ENCODE measurements at places on chromosomes 6 and 20. TPM values are rescaled to one million over a fixed set of nuclear protein-coding genes. Genes with fewer than 3 reads are reported as not detected.

BEND6 gene
- total RNA-seq = 0.32 TPM

SNAI1 gene
- 1.9 TPM for total RNA-seq

EYA4 gene
- 2.6 TPM for total RNA-seq

GATA5 gene
- total RNA-seq = 1.8 TPM

SMPDL3A gene
- 17.9 TPM for total RNA-seq

NCR2 gene
- not detected for total RNA-seq

SLC35F1 gene
- total RNA-seq = 0.30 TPM

DEF6 gene
- 21.5 TPM for total RNA-seq

DNA sequence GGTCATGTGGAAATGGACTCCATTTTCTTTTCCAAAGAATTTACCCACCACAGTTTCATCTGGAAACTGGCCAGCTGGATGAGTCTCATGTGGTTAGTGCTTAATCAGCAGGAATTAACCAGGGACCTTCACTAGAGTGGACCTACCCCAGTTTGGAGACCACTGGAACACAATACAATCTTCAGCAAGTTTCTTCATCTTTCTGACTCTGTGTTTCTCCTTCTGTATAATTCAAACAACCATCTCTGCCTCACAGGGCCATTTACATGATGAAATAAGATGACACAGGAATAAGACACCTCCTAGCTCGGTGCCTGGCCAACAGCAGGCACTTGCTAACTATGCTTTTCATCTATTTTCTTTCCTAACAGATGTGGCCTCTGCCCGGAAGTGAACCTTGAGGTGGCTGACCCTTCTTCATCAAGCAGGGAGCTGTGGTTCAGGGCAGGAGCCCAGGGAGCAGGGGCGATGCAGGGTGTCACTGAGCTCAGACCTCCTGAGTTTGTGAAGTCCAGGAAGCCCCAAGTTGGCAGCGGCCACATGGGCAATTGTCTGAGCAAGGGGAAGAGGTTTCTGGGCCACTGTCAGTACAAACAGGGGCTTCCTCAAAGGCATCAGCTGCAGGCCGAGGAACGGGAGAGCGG lies 98.8 kb downstream of the SOD2 start:
- H3K27ac ChIP-seq = no peak overlapping the region
- no peak overlapping the region for H3K4me3 ChIP-seq
- DNase-seq = no peak
- H3K36me3 ChIP-seq = no peaks in the 10 kb centered on the region
- H3K27me3 ChIP-seq = no peaks in the 10 kb centered on the region

- no peak overlapping the region for H3K27ac ChIP-seq
- H3K4me3 ChIP-seq = no peak overlapping the region
- no peaks in the 10 kb centered on the region for H3K4me1 ChIP-seq
- H3K27me3 ChIP-seq = no peaks in the 10 kb centered on the region
Observed at GRCh38 chr6:73339340-73339739, 14.7 kb downstream of the DPPA5 start.

- H3K4me1 ChIP-seq = no peaks in the 10 kb centered on the region
- DNase-seq = no peak
- H3K36me3 ChIP-seq = no peaks in the 10 kb centered on the region
- no peak overlapping the region for H3K27ac ChIP-seq
- H3K27me3 ChIP-seq = no peaks in the 10 kb centered on the region
Observed at GRCh38 chr20:45153147-45153546, 21.6 kb upstream of the PI3 start.

DNA sequence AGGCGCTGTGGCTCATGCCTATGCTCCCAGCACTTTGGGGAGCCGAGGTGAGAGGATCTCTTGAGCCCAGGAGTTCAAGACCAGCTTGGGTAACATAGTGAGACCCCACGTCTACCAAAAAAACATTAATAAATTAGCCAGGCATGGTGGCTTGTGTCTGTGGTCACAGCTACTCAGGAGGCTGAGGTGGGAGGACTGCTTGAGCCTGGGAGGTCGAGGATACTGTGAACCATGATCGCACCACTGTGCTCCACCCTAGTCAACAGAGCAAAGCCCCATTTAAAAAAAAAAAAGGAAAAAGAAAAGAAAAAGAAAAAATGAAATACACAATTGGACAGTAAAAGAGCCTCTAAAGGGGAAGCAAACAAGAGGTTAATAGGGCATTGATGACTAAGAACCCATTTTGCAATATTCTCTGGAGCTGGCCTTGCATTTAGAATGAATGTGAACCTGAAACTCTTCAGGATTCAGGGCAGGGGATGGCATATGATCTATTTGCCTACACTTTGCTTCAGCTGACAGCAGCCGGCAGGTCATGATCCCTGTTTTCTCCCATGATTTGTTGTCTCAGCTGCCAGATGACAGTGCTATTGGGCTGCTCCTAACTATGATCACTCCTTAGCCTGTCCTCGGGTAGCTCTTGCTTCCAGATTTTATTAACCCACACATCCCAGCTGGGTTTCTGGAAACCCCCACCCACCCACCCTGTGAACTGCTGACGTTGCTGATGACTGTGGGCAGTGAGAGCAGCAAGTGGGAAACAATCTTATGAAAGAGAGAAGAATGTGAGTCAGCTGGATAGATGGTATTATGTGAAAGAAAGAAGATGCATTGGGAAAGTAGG lies 83.8 kb upstream of the ELOVL5 start:
- H3K4me1 ChIP-seq = peaks cover 4% of the 10 kb centered on the region
- no peak for DNase-seq
- H3K36me3 ChIP-seq = no peaks in the 10 kb centered on the region
- no peak overlapping the region for H3K4me3 ChIP-seq
- H3K27me3 ChIP-seq = no peaks in the 10 kb centered on the region

DNA sequence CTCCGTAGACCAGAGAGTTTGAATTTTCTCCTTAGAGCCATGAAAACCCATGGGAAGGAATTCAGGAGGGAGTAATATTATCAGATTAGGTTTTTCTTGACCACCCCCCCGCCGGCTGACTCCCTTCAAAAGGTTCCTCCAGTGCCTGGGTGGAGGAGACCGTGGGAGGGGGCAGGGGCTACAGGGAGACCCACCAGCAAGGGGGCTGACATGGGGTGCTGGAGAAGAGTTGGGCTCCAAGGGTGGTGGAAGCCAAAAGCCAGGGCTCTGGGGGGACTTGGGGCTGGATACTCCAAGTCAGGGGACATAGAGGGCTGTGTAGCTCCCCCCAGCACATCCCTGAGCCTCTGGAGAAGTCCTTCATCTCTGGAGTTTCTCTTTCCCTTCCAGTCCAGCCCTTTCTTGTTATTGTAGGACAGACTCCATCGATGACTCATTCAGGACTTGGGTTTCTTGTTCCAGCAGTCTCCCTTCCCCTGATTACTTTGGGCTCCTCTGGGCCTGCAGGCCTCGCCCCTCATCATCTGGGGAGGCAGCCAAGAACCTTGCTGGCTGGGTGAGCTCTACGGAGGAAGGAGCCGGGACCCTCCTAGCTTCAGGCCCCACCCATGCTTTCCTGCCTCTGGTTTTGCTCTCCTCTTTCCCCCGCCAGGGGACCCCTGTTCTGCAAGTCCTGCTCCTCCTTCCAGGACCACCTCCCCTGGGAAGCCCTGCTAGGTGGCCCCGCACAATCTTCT lies 10.5 kb upstream of the KIAA1755 start:
- no peaks in the 10 kb centered on the region for H3K27me3 ChIP-seq
- no peak for DNase-seq
- peaks cover 5% of the 10 kb centered on the region for H3K4me1 ChIP-seq
- no peaks in the 10 kb centered on the region for H3K36me3 ChIP-seq
- no peak overlapping the region for H3K27ac ChIP-seq

GRCh38 chr20:23754731-23755130 lies 4.0 kb upstream of the CST1 start:
- H3K36me3 ChIP-seq = no peaks in the 10 kb centered on the region
- no peaks in the 10 kb centered on the region for H3K27me3 ChIP-seq
- no peaks in the 10 kb centered on the region for H3K4me1 ChIP-seq
- H3K27ac ChIP-seq = no peak overlapping the region
- H3K4me3 ChIP-seq = no peak overlapping the region
- DNase-seq = no peak

DNA sequence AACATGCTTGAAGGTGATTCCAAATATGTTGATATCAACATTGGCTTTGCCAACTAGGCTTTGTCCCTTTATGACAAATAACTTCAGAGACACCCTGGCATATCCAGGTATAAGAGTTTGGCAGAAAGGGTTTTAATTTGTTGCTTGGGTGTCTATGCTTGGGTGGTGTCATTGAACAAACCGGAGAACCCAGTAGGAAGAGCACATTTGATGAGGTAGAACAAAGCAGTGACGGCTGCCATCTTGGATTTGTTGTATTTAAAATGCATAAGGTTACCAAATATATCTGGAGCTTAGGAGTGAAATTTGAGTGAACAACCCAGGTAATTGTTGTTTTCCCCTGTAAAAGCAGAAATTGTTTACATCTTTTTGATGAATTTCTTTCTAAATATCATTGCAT lies 503.7 kb upstream of the JARID2 start:
- DNase-seq = no peak
- no peak overlapping the region for H3K27ac ChIP-seq
- H3K36me3 ChIP-seq = no peaks in the 10 kb centered on the region
- H3K27me3 ChIP-seq = no peaks in the 10 kb centered on the region

DNA sequence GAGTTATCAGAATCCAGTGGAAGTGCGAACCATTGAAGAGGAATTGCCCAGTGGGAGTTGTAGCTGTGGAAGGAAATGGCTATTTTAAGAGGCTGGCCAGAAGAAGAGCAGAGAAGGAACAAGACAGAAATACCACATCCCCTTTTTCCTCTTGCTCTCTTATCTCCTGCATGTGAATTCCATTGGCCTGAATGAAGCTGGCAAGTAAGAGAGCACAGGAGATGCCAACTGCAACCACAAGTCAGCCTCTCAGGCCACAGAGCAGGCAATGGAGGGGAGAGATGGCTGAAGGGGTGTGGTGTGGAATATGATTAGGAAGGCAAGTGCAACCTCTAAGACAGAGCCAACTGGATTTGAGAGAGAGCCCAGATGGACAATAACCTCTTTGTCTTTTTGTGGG lies 362.7 kb upstream of the IMPG1 start:
- no peak for DNase-seq
- no peaks in the 10 kb centered on the region for H3K4me1 ChIP-seq
- H3K27ac ChIP-seq = no peak overlapping the region
- no peaks in the 10 kb centered on the region for H3K27me3 ChIP-seq
- H3K36me3 ChIP-seq = no peaks in the 10 kb centered on the region
- no peak overlapping the region for H3K4me3 ChIP-seq

DNA sequence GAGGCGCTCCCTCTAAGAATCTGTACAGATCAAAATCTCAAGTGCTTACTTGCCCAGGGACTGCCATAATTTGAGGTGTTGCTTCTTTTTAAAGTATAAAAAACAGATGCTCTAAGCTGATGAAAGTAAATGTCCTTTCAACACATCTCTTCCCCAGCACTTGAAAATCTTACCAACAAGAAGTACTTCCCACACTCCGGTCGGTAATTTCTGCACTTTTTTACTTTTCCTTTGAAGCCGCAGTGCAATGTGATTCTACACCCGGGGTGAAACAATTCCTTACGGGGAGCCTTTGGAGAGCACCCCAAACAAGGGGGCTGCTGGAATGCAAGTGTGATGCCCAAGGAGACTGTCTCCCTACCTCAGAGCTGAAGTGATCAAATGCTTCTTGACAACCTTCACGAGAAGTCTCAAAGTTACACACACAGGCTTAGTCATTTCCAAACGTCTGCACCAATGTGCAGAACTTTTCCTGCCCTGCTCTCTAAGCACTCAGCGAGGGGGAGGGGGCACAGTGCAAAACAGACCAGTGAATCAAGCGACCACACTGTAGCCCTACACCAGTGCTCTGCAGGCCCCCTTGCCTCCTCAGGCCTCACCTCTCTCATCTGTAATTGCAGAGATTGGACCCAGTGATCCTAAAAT lies 56.7 kb downstream of the ATXN1 start:
- no peak for DNase-seq
- no peaks in the 10 kb centered on the region for H3K27me3 ChIP-seq
- H3K27ac ChIP-seq = no peak overlapping the region

- no peak overlapping the region for H3K4me3 ChIP-seq
- no peak overlapping the region for H3K27ac ChIP-seq
- H3K4me1 ChIP-seq = no peaks in the 10 kb centered on the region
- H3K36me3 ChIP-seq = no peaks in the 10 kb centered on the region
- DNase-seq = no peak
- H3K27me3 ChIP-seq = no peaks in the 10 kb centered on the region
Observed at GRCh38 chr6:46549155-46549554, 57.9 kb upstream of the RCAN2 start.

DNA sequence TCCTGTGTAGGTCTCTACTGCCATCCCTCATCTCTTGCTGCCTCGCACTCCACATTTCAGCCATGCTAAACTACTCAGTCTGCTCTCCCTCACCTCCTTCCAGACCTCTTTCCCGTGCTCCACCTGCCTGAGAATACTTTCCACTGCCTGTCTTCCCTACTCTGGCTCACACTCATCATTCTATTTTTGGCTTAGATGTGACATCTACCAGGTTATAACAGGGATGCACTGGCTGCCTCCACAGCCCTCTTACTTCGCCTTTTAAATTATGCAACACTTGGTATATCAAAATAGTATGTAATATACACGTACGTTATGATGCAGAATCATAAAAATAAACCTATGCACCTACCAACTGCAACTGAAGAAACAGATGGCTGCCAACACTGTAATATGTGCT lies 222.8 kb upstream of the DTNBP1 start:
- H3K4me1 ChIP-seq = peaks cover 39% of the 10 kb centered on the region
- no peak for DNase-seq
- no peaks in the 10 kb centered on the region for H3K27me3 ChIP-seq
- H3K27ac ChIP-seq = no peak overlapping the region
- H3K36me3 ChIP-seq = no peaks in the 10 kb centered on the region

- no peaks in the 10 kb centered on the region for H3K4me1 ChIP-seq
- H3K27ac ChIP-seq = no peak overlapping the region
Observed at GRCh38 chr20:9792674-9793073, 46.2 kb downstream of the PAK5 start.

- DNase-seq = no peak
- no peak overlapping the region for H3K4me3 ChIP-seq
- H3K27ac ChIP-seq = no peak overlapping the region
- peaks cover 30% of the 10 kb centered on the region for H3K4me1 ChIP-seq
- H3K36me3 ChIP-seq = no peaks in the 10 kb centered on the region
- peaks cover 21% of the 10 kb centered on the region for H3K27me3 ChIP-seq
Observed at GRCh38 chr20:50692552-50692933, 1.2 kb upstream of the RIPOR3 start.

GRCh38 chr6:149007846-149008245 lies 261.0 kb downstream of the UST start:
- H3K4me3 ChIP-seq = no peak overlapping the region
- DNase-seq = no peak
- no peak overlapping the region for H3K27ac ChIP-seq

Measured in lower lobe of right lung (tissue), 2 donors.